ENCODE measurements at places on chromosomes 7 and 10. TPM values are rescaled to one million over a fixed set of nuclear protein-coding genes. Genes with fewer than 3 reads are reported as not detected.
A peak's percentile ranks its signal among the peaks of the same experiment; 100 is the strongest.

DNA sequence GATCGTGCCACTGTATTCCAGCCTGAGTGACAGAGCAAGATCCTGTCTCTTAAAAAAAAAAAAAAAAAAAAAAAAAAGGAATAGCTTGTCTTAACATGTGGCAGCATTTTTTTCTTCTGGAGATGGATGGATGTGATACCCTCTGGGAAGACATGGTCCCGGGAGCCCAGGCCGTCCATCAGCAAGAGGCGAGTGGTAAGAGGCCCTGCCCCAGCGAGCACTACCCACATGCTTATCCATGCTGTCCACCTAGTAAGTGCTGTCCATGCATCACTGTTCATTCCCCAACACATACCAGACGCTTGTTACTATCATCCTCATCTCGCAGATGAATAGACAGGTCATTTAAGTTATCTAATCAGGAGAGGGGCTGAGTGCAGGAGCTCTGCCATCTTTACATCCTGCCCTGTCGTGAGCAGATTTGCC, 12.9 kb downstream of the ATP6V1F start:
- no peaks in the 10 kb centered on the region for H3K36me3 ChIP-seq
- no peak for DNase-seq
- no peak overlapping the region for H3K27ac ChIP-seq
- peaks cover 45% of the 10 kb centered on the region for H3K4me1 ChIP-seq
- H3K27me3 ChIP-seq = peaks cover 1% of the 10 kb centered on the region

Gene INSYN2A
- 0.57 TPM for polyA plus RNA-seq

DNA sequence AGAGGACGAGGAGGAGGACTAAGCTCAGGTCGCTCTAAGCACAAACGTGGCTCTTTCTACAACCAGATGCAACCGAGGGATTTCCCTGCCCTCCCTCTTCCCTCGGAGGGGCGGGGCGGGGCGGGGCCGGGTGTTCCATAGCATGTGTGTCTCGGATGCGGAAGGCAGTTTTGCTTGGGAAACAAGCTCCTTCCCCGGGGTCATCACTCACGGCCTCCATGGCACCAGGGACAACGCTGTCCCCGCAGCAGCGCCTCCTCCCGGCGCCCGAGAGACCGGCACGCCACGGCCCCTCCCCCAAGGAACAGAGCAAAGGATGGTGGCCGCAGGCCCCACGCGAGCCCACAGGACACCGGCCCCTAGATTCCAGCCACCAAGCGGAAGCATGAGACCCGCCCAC, 110.5 kb downstream of the PAXIP1 start:
- no peak overlapping the region for H3K27ac ChIP-seq
- H3K27me3 ChIP-seq = peaks cover 2% of the 10 kb centered on the region
- no peak for DNase-seq
- no peak overlapping the region for H3K4me3 ChIP-seq

Gene TMEM273
- 5.5 TPM for polyA plus RNA-seq

GRCh38 chr10:119428789-119429188, 113.7 kb downstream of the RGS10 start:
- no peak overlapping the region for H3K4me3 ChIP-seq
- H3K27ac ChIP-seq = no peak overlapping the region
- H3K36me3 ChIP-seq = peaks cover 77% of the 10 kb centered on the region
- H3K4me1 ChIP-seq = no peaks in the 10 kb centered on the region
- no peaks in the 10 kb centered on the region for H3K27me3 ChIP-seq

Gene NKX2-3
- polyA plus RNA-seq = 22.1 TPM

- H3K36me3 ChIP-seq = no peaks in the 10 kb centered on the region
- H3K4me1 ChIP-seq = no peaks in the 10 kb centered on the region
- no peak overlapping the region for H3K4me3 ChIP-seq
- peaks cover 5% of the 10 kb centered on the region for H3K27me3 ChIP-seq
Observed at GRCh38 chr10:123636598-123637325, 29.4 kb upstream of the GPR26 start.

DNA sequence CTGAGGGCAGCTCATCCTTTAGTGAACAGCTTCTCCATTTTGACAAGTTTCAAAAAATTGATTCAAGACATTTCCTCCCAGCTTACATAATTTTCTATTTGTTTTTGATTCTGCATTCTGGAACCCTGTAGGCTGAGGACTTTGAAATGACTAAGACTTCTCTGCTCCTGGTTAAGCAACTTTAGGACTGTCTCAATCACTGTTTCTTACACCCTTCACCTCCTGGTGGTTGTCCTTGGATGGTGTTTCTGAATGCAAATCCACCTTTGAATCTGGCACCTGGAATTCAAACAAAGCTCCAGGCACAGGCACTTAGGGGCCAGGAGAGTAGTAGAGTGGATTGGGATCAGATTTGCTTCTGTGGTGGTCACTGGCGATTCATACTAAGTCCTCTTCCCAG, 595.5 kb downstream of the LRMDA start:
- no peak overlapping the region for H3K27ac ChIP-seq
- DNase-seq = no peak
- H3K4me1 ChIP-seq = no peaks in the 10 kb centered on the region
- H3K36me3 ChIP-seq = no peaks in the 10 kb centered on the region
- H3K4me3 ChIP-seq = no peak overlapping the region
- no peaks in the 10 kb centered on the region for H3K27me3 ChIP-seq

GRCh38 chr10:132832186-132832969, 46.4 kb upstream of the NKX6-2 start:
- H3K27ac ChIP-seq = no peak overlapping the region
- no peaks in the 10 kb centered on the region for H3K36me3 ChIP-seq
- DNase-seq = no peak
- no peak overlapping the region for H3K4me3 ChIP-seq

- H3K4me3 ChIP-seq = no peak overlapping the region
- no peak overlapping the region for H3K27ac ChIP-seq
- no peaks in the 10 kb centered on the region for H3K4me1 ChIP-seq
Observed at GRCh38 chr10:61170594-61170993, 226.6 kb upstream of the RHOBTB1 start.

DNA sequence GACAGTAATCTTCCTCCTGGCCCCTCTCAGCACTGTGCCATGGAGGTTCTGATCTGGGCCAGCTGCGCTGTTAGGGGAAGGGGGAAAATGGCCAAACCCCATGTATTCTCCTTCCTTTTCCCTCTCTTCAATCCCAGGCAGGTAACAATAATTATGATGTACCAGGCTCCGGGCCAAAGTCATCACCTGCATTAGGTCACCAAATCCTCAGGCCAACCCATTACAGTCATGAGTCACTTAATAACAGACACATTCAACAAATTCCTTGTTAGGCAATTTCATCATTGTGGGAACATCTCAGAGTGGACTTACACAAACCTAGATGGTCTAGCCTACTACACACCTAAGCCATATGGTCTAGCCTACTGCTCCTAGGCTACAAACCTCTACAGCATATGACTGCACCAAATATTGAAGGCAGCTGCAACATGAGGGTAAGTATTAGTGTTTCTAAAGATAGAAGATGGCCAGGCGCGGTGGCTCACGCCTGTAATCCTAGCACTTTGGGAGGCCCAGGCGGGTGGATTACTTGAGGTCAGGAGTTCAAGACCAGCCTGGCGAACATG, 2.2 kb upstream of the HSPB1 start:
- no peak overlapping the region for H3K4me3 ChIP-seq
- peak; percentile 49 for DNase-seq
- H3K4me1 ChIP-seq = peaks cover 21% of the 10 kb centered on the region
- H3K27ac ChIP-seq = no peak overlapping the region
- H3K27me3 ChIP-seq = peaks cover 7% of the 10 kb centered on the region

- H3K36me3 ChIP-seq = no peaks in the 10 kb centered on the region
- no peak overlapping the region for H3K4me3 ChIP-seq
- no peaks in the 10 kb centered on the region for H3K4me1 ChIP-seq
- H3K27me3 ChIP-seq = no peaks in the 10 kb centered on the region
- no peak for DNase-seq
Observed at GRCh38 chr10:71908998-71909397, 55.2 kb upstream of the CHST3 start.

Gene GRID2IP
- polyA plus RNA-seq = 0.88 TPM

DNA sequence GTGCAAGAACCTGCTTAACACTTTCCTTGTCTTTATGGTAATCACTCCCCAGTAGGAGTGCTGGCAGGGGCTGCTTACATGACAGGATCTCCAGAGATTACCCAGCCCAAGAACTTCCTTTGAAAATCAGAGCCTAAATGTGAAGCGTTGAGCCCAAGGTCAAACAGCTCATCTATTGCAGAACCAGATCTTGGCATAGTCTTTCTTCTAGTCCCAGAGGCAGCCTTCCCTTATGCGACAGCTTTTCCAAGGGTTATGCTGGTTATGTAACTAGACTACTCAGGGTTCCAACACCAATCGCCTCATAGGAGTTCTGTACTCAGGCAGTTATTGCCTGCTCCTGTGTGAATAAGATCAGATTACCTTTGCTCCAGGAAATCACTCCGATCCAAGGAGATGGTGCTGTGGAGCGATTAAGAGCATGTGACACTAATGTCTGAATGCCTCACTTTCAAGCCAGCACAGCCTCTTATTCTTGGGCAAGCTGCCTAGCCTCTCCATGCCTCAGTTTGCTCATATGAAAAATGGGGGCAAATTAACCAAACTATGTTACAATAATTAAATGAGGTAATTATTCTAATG, 8.4 kb upstream of the LGI1 start:
- H3K36me3 ChIP-seq = no peaks in the 10 kb centered on the region
- no peak overlapping the region for H3K4me3 ChIP-seq
- H3K27ac ChIP-seq = peak overlapping the region; percentile 75
- peak; percentile 87 for DNase-seq
- H3K27me3 ChIP-seq = no peaks in the 10 kb centered on the region

GRCh38 chr7:44244282-44244681, 43.5 kb downstream of the YKT6 start:
- H3K4me1 ChIP-seq = no peaks in the 10 kb centered on the region
- DNase-seq = no peak
- no peak overlapping the region for H3K27ac ChIP-seq
- H3K27me3 ChIP-seq = no peaks in the 10 kb centered on the region
- H3K4me3 ChIP-seq = no peak overlapping the region
- no peaks in the 10 kb centered on the region for H3K36me3 ChIP-seq

GRCh38 chr10:79071396-79071923, 2.7 kb downstream of the ZMIZ1 start:
- no peaks in the 10 kb centered on the region for H3K36me3 ChIP-seq
- no peaks in the 10 kb centered on the region for H3K27me3 ChIP-seq
- H3K4me1 ChIP-seq = peaks cover 54% of the 10 kb centered on the region
- peak overlapping the region; percentile 83 for H3K27ac ChIP-seq

Gene RPEL1
- polyA plus RNA-seq = 0.09 TPM

Gene SPOCK2
- 17.4 TPM for polyA plus RNA-seq

- no peaks in the 10 kb centered on the region for H3K27me3 ChIP-seq
- H3K36me3 ChIP-seq = no peaks in the 10 kb centered on the region
- H3K4me3 ChIP-seq = no peak overlapping the region
- peak overlapping the region; percentile 2 for H3K27ac ChIP-seq
- H3K4me1 ChIP-seq = peaks cover 14% of the 10 kb centered on the region
Observed at GRCh38 chr10:97724341-97724941, 10.9 kb downstream of the MARVELD1 start.

DNA sequence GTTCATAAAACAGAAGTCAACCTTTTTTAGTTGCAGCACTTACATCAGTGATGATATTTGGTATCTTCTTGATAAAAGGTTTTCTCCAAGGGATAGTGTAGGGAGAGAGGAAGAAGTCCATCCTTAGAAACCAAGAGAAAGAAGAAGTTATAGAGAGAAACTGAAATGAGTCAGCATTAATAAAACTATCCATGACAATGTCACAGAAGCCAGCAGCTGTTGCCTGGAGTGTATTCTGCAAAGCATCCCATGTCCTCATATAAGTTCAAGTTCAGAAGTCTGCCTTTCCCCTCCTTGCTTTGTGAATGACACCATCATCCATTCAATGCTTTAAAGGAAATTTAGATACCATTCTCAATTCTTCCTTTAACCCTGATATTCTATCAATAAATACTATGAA, 14.4 kb upstream of the COL1A2 start:
- no peaks in the 10 kb centered on the region for H3K36me3 ChIP-seq
- H3K27ac ChIP-seq = no peak overlapping the region
- no peak for DNase-seq
- H3K27me3 ChIP-seq = no peaks in the 10 kb centered on the region
- H3K4me1 ChIP-seq = no peaks in the 10 kb centered on the region

Gene DDX56
- 97.1 TPM for polyA plus RNA-seq

GRCh38 chr7:93284908-93285307, 52.7 kb downstream of the VPS50 start:
- no peak overlapping the region for H3K27ac ChIP-seq
- H3K4me1 ChIP-seq = no peaks in the 10 kb centered on the region
- no peaks in the 10 kb centered on the region for H3K27me3 ChIP-seq
- H3K4me3 ChIP-seq = no peak overlapping the region
- H3K36me3 ChIP-seq = peaks cover 2% of the 10 kb centered on the region

DNA sequence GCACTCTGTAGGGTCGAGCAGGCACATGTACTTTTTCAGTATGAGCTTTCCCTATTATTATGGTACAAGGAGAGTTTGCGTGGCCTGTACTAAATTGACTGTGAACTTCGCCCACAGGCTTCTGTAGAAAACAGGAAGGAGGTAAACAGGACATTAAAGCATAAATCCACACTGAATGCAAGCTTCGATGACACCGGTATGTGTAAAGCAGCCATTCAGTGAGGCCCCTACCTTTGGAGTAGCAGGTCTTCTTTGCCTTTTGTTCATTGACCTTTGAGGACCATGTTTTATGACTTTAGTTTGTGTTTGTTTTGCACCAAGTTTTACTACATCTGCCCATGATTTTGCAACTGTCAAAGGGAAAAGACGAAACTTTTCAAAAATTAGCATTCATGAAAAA, 14.5 kb downstream of the MKI67 start:
- no peaks in the 10 kb centered on the region for H3K27me3 ChIP-seq
- peaks cover 61% of the 10 kb centered on the region for H3K36me3 ChIP-seq
- no peak overlapping the region for H3K4me3 ChIP-seq
- no peak overlapping the region for H3K27ac ChIP-seq

Gene IQUB
- 0.58 TPM for polyA plus RNA-seq

Gene HOXA13
- not detected for polyA plus RNA-seq

Gene FAM241B
- 6.4 TPM for polyA plus RNA-seq

DNA sequence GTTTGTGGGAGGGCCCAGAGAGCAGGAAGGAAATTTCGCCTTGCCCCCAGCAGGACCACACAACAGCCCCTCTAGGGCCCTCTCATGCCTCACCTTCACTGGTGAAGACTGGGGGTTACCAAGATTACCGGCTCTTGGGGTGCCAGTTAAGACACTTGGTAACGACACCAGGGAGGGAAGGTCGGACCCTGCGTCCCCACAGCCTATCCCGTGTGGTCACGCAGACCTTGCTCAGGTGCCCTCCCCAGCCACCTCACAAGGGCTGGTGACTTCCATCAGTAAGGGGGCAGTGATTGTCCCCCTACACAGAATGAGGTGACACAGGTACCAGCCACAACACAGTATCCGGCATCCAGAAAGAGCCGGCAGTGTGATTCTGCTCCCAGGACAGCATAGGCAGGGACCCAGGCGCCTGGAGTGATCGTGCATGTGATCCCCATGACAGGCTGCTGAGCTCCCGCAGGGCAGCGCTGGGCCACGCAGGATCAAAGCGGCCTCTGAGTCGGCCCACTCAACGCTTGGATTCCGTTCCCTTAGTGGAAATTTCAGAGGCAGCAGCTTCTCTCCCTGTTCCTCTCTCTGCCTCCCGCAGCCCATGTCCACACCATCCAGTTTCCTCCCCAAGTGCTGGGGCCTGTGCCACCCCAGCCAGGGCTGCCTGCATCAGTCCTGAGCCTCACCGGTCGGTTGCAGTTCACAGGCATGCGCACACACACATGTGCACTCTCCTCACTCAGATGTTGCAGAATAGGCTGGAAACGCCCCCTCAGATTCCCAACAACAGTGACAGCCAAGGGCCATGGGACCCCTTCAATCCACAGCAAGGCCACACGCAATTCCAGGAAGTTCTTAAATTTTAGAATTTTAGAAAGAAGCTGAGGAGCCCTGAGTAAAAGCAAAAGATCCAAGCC, 35.8 kb downstream of the CAMK2B start:
- no peak for DNase-seq
- no peak overlapping the region for H3K27ac ChIP-seq
- no peaks in the 10 kb centered on the region for H3K4me1 ChIP-seq

Gene CPEB3
- polyA plus RNA-seq = 4.6 TPM

Gene MARCHF5
- polyA plus RNA-seq = 40.8 TPM

Gene SEMA4G
- polyA plus RNA-seq = 121 TPM

Data from large intestine (tissue), 12 donors.